Central memory CD8-positive, alpha-beta T cell (primary cell): ENCODE measurements at places on chromosomes 5 and 9.

- H3K27ac ChIP-seq: no peak overlapping the region
- no peak overlapping the region for H3K4me3 ChIP-seq
- H3K27me3 ChIP-seq: no peaks in the 10 kb centered on the region
These were observed 285.5 kb upstream of the MAP3K1 start for GRCh38 chr5:56529666-56530430.

GRCh38 chr9:107251756-107252322 lies 31.2 kb upstream of the RAD23B start:
- no peak overlapping the region for H3K27ac ChIP-seq
- H3K4me1 ChIP-seq: no peaks in the 10 kb centered on the region
- DNase-seq: no peak
- H3K27me3 ChIP-seq: peaks cover 23% of the 10 kb centered on the region

DNA sequence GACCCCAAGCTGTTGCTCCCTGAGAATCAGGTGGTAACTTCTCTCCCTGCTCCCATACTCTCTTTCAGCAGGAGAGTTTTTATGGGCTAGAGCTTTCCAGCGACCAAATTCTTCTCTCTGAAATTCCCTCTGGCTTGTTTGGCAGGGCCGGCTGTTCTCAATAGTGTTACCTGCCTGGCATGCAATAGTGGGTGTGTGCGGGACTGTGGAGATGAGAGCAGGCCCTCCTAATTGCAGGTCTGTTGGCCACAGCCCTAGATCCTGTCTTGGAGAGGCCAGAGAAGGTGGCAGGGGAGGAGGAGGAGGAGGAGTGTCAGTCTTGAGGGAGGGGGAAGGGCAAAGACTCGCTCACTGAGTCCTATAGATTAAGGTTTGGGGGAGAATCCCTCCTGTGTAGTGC lies 29.5 kb downstream of the AQP7 start:
- no peaks in the 10 kb centered on the region for H3K27me3 ChIP-seq
- no peak for DNase-seq
- H3K4me1 ChIP-seq: no peaks in the 10 kb centered on the region
- no peak overlapping the region for H3K4me3 ChIP-seq
- H3K36me3 ChIP-seq: peaks cover 24% of the 10 kb centered on the region

DNA sequence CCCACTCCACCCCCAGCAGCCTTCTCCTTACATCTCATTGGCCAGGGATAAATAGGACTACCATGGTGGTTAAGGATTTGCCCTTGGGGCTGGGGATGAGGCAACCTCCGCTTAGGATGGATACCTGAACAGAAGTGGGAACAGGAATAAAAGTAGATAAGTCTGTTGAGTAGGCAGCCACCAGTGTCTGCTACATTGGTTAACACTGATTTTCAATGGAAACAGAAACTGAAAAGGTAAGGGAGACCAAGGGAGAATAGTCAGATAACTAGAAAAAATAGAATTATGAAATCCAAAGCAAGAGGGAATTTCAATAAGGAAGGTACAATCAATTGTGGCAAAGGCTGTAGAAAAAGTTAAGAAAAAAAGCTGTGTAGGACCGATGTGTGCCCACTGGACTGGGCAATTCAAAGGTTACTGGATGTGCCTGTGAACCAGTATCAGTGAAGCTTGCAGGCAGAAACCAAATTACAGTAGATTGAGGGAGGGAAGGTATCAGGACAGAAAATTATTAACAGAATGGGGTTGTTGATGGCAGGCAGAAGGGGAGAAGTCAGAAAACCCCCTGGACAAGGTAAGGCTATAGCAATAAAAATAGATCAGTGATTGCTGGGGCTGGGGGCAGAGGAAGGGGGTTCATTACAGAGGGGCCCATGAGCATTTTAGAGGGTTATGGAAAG lies 48.7 kb downstream of the DNAJC21 start:
- peaks cover 17% of the 10 kb centered on the region for H3K27me3 ChIP-seq
- DNase-seq: no peak
- no peak overlapping the region for H3K4me3 ChIP-seq
- H3K27ac ChIP-seq: no peak overlapping the region
